GF-D8 (cell line): ENCODE measurements at places on chromosomes 5 and 9.

DNA sequence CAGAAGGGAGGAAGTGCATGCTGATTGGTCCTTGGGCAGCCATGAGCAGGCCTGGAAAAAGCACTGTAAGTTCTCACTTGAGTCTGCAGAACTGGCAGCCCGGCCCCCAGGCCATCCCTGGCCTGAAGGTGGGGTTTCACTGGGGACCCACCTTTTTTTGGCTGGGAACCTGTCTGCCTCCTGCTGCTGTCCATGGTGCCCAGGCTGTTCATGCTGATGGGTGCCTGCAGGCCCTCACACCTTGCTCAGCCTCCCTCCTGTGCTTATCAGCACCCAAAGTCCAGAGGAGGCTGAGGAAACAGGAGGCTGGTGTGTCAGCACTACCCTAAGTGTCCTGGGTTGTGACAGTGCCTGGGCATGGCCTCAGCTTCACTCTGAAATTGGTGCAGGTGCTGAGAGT is 134.4 kb upstream of the SPRY4 start:
- no peak for DNase-seq

DNA sequence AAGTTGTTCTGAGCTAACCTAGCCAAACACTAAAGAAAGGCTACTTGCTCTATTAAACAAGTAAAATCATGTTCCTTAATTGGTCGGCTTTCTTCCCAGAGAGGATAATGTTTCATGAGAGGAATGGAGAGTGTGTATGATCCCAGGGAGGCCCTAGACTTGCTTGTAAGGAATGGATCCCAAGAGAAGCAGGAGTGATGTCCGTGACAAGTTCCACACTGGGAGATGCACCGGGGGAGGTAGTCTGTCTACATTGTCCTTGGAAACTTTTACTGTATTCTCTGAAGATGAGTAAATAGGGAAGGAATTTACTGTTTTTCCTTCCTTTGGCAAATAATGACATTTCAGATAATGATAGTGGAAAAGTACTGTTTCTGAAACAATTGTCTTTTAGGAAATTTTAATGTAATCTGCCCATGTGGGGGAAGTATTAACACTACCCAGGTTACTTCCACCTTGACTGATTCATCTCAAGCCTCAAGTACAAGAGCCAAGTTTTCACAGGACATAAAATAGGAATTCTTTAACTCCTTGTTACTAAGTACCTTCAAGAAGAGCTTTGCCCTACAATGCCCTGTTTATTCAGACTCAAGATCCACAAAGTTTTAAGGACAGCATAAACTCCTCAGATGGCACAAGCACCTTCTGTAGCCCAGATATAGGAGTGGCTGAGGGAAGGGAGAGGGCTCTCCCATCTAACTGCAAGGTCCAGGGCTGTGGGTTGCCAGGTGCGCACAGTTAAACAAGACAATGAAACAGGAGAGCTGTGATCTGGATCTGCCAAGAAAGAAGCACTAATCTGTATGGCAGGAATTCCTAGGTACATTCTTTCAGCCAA is 152.1 kb downstream of the GNA14 start:
- no peak for DNase-seq

DNA sequence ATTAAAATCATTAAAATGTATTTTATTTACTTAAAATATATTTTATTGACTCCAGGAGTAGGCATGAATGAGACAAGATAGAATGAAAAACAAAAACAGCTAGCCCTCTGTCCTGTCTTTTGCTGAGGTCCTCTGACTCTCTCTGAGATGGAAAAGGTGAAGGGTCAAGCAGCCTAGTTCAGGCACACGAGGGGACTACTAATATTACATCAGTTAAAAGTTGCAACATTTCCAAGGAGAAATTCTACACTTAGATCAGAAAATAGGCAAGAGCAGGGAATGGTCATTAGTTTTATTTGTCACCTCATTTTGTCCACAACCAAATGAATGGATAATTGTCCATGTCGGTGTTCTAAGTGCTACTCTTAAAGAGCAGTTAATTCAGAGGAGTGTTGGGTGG is 148.5 kb downstream of the CDH10 start:
- DNase-seq: no peak

- no peak for DNase-seq
Measured at GRCh38 chr5:20331826-20332225, 343.8 kb upstream of the CDH18 start.

- DNase-seq: no peak
Measured at GRCh38 chr9:137454145-137454596, 5.0 kb downstream of the NSMF start.

DNA sequence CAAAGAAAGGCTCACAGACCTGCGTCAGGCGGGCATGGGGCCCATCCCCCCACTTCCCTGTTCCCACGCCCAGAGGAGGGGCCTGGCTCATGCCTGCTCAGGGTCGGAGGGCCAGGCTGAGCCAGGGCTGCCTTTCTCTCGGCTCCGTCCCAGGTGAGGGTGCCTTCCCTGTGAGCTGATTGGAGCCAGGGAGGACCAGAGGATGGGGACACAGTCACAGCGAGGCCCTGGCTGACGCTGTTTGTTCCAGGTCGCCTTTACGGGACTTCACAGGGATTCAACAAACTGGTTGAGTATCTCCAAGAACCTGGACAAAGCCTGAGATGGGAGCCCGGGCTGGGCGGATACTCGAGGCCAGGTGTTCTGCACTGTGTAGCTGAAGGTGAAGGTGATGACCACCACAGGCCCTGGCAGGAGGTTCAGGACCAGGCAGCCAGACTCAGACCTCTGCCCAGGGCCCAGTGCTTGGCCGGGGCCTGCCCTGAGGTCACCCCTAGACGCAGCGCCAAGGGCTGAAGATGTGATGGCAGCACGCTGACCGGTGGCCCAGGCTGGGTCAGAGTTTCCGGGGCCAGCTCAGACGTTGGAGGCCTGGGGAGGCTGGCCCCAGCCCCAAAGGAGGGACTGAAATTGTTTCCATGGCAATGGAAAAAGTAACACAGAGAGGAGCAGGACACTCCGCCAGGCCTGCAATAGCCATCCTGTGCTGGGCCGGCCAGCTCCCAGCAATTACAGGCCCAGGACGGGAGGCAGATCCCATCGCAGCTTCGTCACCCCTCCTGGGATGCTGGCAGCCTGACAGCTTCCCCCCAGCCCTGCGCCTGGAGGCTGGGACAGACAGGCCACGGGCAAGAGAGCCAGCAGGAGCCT is 65.3 kb upstream of the ADAMTS2 start:
- DNase-seq: no peak

DNA sequence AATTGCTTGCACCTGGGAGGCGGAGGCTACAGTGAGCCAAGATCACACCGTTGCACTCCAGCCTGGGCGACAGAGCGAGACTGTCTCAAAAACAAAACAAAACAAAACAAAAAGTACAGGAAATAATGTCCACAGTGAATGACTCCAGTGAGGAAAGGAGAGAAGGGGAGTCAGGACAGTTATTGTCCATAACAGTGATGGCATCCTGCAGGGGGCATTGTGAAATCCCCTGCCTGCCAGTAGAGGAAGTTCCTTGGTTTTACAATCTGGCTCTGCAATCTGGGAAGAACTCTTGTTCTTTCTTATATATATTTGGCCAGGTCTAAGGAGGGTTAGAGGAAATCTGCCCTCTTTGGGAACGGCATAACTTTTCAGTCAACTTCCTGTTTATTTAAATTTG is 8.2 kb downstream of the SH3GL2 start:
- DNase-seq: no peak

GRCh38 chr9:135790850-135791249 is 88.9 kb downstream of the KCNT1 start:
- no peak for DNase-seq

GRCh38 chr5:171342362-171343111 is 33.5 kb downstream of the TLX3 start:
- DNase-seq: no peak

- DNase-seq: no peak
Measured at GRCh38 chr5:72681781-72682180, 134.7 kb upstream of the TNPO1 start.

DNA sequence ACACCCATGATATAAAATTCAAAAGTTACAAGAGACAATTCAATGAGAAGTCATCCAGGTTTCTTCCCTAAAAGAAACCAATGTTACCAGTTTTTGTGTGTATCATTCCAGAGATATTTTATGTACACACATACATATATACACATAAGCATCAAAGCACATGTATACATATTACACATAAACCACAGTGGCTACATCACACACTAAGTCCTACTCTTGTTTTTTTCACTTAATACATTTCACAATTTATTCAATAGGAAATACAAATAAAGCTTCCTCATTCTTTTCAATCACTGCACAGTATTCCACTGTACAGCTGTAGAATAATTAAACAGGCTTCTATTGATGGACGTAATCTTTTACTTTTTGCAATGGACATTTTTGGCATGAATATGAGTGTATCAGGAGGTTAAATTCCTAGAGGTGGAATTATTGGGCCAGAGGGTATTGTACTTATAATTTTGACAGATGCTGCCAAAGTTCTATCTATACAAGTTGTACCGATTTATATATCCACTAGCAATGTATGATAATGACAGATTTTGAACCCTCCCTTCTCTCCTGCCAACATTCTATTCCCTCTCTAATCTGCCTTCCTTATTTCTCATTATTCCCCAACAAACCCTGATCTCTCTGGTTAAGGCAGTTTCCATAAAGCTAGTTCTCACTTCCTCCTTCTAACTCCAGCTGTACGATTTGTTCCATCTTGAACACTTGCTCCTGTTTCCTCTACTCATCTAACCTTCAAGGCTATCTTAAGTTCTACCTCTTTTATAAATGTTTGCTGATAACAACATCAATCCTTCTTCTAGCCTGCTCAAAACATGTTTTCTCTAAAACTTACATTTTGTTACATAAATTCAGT is 35.2 kb downstream of the MRPS27 start:
- DNase-seq: peak; percentile 10

DNA sequence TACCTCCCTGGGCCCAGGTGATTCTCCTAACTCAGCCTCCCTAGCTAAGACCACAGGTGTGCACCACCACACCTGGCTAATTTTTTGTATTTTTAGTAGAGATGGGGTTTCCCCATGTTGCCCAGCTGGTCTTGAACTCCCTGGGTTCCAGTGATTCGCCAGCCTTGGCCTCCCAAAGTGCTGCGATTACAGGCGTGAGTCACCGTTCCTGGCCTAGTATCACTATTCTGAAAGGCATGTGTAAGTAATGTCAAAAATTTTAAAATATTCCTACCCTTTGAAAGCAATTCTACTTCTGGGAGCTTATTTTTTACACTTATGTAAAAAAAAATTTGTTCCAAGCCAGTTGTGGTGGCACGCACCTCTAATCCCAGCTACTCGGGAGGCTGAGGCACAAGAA is 27.1 kb upstream of the TLE1 start:
- DNase-seq: no peak

- DNase-seq: no peak
Measured at GRCh38 chr9:98865284-98865875, 57.9 kb downstream of the GALNT12 start.

DNA sequence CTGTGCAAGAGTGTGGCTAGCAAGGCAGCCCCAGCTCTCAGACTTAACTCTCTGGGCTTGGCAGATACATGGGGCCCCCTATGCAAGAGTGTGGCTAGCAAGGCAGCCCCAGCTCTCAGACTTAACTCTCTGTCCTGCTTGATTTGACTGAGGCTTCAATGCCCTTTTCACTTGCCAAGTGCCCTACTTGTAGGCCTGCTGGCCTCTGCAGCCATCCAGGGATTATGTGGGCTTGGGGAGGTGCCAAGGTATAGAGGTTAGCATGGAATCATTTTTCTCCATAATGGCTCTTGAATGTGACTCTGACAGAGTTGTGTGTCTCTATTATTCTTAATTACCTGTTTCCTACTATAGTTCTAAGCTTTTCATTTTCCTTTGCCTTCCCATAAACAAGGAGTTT is 115.5 kb upstream of the RUSC2 start:
- DNase-seq: no peak

DNA sequence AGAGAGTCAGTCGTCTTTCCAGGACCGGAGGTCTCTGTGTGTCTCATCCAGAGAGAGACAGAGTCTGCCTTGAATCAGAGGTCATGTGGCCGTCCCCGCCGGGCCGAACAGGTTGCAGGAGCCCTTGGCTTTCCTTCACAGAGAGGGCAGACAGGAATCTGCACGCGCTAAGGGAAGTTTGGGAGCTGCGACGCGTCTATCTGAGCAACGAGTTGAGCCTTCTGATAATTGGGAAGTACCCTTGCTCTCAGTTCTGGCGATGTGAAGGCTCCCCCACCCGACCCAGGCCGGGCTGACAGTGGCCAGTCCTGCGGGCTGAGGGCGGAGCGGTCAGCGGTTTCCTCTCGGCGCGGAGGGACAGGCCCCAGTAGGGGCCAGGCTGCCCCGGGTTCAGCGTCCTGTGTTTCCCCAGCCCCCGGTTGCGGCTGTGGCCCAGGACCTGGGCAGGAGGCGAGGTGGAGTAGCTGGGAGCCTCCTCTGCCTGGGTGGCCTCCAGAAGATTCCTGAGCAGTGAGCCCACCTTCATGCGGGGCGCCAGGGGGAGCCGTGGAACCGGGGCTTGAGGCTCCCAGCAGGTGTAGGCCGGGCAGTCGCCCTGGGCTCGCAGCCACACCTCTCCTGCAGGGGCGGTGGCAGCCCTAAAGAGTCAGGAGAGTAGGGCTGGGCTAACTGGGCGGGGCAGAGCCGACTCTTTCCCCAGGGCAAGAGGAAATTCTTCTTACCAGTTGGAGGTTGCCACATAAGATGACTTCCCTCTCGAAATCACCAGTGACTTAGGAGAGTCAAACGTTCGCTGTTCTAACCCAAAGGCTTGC is 13.9 kb downstream of the NR2F1 start:
- DNase-seq: peak; percentile 8

DNA sequence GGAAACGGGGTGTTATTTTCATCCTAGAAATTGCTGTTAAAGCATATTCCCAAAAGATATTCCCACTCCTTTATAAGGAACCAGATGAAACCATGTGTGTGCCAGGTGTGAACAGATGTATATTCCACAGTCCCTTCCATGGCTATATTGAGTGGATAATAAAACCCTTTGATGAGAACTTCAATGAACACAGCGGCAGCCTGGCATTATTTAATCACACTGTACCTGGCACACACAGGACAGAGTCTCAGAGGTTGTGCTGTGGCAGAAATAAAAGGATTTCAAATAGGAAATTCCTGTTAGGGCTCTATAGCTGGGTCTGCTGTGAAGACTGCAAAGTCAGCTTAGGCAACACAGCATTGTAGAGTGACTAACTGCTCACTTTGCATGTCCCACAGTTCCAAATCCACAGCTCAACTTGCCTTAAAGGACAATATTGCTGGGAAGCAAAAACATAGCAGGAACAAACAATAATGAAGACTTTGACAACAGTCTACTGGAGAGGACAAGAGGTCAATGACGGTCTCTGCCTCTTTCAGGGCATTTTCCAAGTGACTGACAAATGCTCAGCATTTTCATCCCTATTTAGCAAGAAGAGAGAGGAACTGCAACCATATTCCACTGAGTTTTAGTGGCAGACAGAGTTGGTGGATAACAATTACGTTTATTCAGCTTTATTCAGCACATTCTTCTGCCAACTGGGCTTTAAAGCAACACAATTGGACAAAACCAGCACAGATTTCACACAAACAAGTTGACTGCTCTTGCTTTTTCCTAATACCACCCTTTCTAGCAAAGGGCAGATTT is 255.7 kb upstream of the RGMB start:
- DNase-seq: no peak

DNA sequence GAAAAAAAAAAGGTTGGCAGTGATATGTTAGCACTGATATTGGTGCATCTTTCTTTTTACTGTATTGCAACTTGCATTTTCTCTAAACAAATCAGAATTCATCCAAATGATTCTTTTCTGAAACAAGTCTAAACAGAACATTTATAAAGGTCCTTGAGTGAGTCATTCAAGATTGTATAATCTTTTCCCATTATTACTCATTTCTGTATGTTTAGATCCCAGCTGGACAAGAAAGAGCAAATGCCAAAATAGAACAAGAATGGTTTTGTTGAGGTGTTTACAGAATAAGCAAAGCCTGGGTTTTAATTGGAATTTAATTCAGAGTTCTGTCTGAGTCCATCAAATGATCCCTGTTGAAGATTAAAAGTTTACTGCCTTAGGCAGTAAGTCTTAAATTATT is 112.3 kb downstream of the VCAN start:
- DNase-seq: no peak
